Mucosa of descending colon (tissue), 3 donors: ENCODE measurements at places on chromosomes 3 and 15. TPM values are rescaled to one million over a fixed set of nuclear protein-coding genes. Genes with fewer than 3 reads are reported as not detected.

DNA sequence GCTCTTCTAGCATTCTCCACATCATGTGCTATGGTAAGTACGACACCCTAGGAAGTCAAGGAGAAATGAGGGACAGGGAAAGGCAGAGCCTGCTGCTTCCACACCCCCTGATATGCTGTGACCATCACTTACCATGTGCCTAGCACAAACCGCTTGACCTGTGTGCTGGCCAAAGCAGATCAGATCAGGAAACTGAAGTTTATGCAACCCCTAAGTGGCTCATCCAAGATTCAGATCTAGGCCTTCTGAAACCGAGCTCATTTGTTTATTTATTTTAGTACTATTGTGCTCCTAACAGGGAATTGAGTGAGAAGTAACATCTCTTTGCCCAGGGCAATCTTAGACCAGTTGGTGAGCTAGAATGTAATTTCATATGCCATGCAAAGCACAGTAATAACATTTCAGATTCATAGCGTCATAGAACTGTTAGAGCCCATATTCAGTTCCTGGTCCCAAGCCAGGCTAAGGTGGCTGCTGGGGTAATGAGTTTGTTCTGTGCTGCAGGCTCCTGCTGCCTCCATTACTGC, at the start of gene RTP2:
RTP2 (minus strand) TSS at position 51 of the 527 bp plus-strand sequence. CDS start 429 bp downstream, outside the sequence.
- DNase-seq: no peak

- no peak for DNase-seq
These were observed 202.7 kb downstream of the CGGBP1 start for GRCh38 chr3:87856126-87856525.

GRCh38 chr3:151592287-151592686, 131.4 kb upstream of the IGSF10 start:
- no peak for DNase-seq

The SAXO2 gene
- total RNA-seq: 0.58 TPM

GRCh38 chr3:183212565-183212964, 40.5 kb upstream of the B3GNT5 start:
- no peak for DNase-seq
